Lower lobe of right lung (tissue), 2 donors: ENCODE measurements at places on chromosomes 11 and 22. TPM values are rescaled to one million over a fixed set of nuclear protein-coding genes. Genes with fewer than 3 reads are reported as not detected.

GRCh38 chr11:110318638-110319404 is 22.4 kb upstream of the RDX start:
- H3K4me3 ChIP-seq = no peak overlapping the region
- no peaks in the 10 kb centered on the region for H3K27me3 ChIP-seq
- no peaks in the 10 kb centered on the region for H3K36me3 ChIP-seq
- H3K27ac ChIP-seq = no peak overlapping the region

DNA sequence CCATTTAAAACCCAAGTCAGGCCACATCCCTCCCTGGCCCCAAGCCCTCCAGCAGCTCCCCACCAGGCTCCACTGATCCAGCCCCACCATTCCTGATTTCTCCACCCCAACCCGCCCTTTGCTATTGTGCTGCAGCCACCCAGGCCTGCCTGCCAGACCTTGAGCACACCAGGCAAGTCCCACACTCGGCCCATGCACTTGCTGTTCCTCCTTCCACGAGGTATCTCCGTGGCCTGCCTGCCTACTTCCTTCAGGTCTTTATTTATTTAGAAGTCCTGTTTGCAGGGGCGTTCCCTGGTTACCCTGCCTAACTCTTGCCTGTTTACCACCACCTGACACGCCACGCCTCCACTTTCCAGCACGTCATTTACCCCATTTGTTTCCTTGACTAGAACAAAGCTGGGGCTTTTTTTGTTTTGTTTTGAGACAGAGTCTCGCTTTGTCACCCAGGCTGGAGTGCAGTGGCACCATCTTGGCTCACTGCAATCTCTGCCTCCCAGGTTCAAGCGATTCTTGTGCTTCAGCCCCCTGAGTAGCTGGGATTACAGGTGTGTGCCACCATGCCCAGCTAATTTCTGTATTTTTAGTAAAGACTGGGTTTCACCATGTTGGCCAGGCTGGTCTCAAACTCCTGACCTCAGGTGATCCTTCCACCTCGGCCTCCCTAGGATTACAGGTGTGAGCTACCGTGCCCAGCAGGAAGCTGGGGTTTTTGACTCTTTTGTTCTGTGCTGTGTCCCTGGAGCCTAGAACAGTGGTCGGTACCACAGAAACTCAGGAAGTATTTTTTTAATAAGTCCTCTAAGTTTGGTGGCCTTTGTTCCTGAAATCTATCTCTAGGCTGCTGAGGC is 6.7 kb downstream of the CENPM start:
- H3K36me3 ChIP-seq = no peaks in the 10 kb centered on the region
- no peaks in the 10 kb centered on the region for H3K27me3 ChIP-seq
- peak overlapping the region; percentile 70 for H3K27ac ChIP-seq
- peak; percentile 66 for DNase-seq
- no peak overlapping the region for H3K4me3 ChIP-seq

DNA sequence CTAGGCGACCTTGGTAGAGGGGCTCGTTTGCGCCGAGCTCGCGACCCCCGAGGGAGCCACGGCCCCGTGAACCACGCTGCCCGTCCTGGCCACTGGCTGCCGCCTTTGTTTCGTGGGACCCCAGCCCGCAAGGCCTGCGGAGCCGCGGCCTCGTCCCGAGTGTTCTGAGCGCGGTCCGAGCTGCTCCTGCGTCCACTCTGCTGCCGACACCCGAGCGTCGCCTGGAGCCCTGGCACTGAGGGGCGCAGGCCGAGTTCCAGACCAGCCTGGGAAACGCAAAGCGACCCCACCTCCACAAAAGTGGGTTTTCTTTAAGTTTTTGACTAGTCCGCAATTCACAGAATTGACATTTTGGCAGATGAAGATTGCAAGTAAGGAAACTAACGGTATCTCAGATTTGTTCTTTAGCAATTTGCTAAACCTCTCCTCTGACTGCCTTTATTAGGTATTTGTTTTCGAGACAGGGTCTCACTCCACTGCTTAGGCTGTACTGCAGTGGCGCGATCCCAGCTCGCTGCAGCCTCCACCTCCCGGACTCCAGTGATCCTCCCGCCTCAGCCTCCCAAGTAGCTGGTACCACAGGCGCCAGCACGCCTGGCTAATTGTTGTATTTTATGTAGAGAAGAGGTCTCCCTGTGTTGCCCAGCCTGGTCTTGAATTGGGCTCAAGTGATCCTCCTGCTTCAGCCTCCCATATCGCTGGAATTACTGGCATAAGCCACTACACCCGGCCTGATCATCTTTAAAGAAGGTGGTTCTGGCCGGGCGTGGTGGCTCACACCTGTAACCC is 879 bp upstream of the RNH1 start:
- no peaks in the 10 kb centered on the region for H3K27me3 ChIP-seq
- H3K36me3 ChIP-seq = peaks cover 33% of the 10 kb centered on the region
- H3K4me3 ChIP-seq = peak overlapping the region; percentile 82
- peak overlapping the region; percentile 73 for H3K27ac ChIP-seq
- peaks cover 39% of the 10 kb centered on the region for H3K4me1 ChIP-seq

DNA sequence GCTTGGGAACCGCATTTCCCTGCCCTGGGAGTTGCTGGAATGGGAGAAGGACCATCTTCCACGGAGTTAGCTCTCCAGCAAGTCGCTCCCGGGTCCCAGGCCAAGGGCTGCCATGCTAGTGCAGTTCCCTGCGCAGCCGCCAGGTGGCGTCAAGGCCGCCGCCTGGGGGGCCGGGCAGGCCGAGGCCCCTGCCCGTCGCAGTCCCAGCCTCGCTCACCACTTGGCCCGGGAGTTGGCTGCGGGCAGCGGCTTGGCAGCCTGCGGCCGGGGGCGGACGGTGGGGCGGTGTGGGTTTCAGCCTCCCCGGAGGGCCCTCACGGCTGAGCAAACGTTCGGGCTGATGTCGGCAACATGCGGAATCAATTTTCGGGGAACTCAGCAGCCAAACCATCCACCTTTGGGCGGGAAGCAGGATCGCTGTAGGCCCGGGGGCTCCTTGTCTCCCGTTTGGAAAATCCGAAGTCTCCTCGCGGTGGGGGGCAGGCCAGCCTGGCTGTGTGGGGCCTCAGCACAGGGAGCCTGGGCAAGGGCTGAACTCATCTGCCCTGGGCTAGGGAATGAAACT is 415.1 kb downstream of the SOX6 start:
- no peak overlapping the region for H3K27ac ChIP-seq
- DNase-seq = no peak
- H3K4me3 ChIP-seq = no peak overlapping the region

- H3K36me3 ChIP-seq = no peaks in the 10 kb centered on the region
- H3K4me1 ChIP-seq = no peaks in the 10 kb centered on the region
- peaks cover 17% of the 10 kb centered on the region for H3K27me3 ChIP-seq
- DNase-seq = no peak
These were observed 316.1 kb upstream of the B3GAT1 start for GRCh38 chr11:134728186-134728585.

DNA sequence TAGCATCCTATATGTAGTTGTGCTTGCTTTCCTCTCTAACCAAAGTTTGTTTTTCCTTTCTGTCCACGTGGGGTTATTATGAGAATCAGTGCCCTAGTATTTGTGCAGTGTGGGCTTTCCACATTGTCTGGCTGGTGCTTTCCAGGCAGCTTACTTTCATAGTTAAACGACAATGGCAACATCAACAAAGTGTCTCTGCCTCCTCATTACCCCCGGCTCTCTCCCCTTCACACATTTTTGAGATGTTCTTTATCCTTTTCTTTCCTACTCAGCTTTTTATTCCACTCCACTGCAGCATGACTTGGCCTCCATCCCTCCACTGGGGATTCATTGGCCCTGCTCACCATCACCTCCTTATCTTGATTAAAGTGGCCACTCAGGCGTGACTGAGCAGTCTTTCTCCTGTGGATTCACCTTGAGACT is 19.1 kb downstream of the SPECC1L start:
- H3K4me3 ChIP-seq = no peak overlapping the region
- DNase-seq = no peak
- H3K27ac ChIP-seq = peak overlapping the region; percentile 55
- H3K27me3 ChIP-seq = no peaks in the 10 kb centered on the region

GRCh38 chr11:35404388-35404775 is 15.0 kb downstream of the SLC1A2 start:
- H3K27ac ChIP-seq = peak overlapping the region; percentile 43
- DNase-seq = peak; percentile 56
- H3K27me3 ChIP-seq = no peaks in the 10 kb centered on the region
- H3K4me1 ChIP-seq = no peaks in the 10 kb centered on the region
- no peaks in the 10 kb centered on the region for H3K36me3 ChIP-seq

GRCh38 chr11:72443016-72443415 is 8.7 kb upstream of the CLPB start:
- H3K4me1 ChIP-seq = peaks cover 11% of the 10 kb centered on the region
- no peak overlapping the region for H3K4me3 ChIP-seq
- no peaks in the 10 kb centered on the region for H3K27me3 ChIP-seq
- H3K36me3 ChIP-seq = no peaks in the 10 kb centered on the region

DNA sequence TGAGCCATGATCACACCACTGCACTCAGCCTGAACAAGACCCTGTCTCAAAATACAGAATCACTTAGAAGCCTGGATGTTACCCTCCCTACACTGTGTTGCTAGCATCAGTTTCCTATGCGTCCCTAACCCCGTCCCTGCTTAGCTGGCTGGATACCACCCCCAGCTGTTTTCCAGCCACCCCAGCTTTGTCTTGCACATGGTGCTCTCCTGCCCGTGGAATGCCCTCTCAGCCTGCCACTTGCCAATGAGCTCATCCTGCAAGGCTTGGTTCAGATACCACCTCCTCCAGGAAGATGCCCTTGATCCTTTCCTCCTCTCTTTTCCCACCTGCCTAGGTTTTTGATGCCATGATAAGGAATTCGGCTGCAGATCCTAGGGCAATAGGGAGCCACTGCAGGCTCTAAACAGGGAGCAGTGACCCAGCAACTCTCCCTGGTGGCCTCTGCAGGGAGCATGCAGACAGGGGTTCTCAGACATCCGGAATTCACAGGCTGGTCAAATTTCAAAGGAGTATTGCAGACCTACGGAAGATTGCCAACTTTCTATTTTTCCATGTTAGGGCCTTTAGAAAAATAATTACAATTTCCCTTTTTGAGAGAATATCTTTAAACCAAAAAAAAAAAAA is 52.7 kb upstream of the WNT7B start:
- no peak overlapping the region for H3K4me3 ChIP-seq
- DNase-seq = peak; percentile 12
- no peaks in the 10 kb centered on the region for H3K27me3 ChIP-seq
- no peak overlapping the region for H3K27ac ChIP-seq

DNA sequence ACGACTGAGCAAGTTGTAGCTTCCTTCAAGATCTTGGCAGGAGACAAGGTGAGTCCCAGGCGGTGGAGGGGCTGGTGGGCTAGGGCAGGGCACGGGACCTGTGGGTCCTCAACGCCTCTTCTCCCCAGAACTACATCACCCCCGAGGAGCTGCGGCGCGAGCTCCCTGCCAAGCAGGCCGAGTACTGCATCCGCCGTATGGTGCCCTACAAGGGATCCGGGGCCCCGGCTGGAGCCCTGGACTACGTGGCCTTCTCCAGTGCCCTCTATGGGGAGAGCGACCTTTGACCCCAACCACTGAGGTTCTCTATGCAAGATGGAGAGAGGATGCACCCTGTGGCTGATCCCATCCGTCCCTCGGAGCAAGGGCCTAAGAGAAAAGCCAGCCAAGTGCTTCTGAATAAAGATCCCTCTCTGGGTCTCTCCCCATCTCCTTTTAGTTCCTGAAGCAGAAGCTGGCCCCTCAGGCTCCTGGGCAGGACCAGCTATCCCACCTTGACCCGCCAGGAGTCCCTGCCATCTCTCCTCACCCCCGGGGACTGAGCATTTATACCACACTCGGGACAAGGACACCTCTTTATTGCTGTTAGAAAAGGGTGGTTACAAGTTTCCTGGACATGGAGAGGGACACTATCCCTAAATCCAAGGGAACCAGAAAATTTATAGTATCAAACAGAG is 5.4 kb downstream of the CTSF start:
- no peak overlapping the region for H3K4me3 ChIP-seq
- H3K4me1 ChIP-seq = peaks cover 18% of the 10 kb centered on the region
- DNase-seq = no peak
- H3K36me3 ChIP-seq = no peaks in the 10 kb centered on the region
- no peak overlapping the region for H3K27ac ChIP-seq

- H3K4me3 ChIP-seq = no peak overlapping the region
- H3K4me1 ChIP-seq = no peaks in the 10 kb centered on the region
- peaks cover 37% of the 10 kb centered on the region for H3K27me3 ChIP-seq
- H3K27ac ChIP-seq = no peak overlapping the region
These were observed 671.7 kb downstream of the BRD1 start for GRCh38 chr22:49155770-49156580.

DNA sequence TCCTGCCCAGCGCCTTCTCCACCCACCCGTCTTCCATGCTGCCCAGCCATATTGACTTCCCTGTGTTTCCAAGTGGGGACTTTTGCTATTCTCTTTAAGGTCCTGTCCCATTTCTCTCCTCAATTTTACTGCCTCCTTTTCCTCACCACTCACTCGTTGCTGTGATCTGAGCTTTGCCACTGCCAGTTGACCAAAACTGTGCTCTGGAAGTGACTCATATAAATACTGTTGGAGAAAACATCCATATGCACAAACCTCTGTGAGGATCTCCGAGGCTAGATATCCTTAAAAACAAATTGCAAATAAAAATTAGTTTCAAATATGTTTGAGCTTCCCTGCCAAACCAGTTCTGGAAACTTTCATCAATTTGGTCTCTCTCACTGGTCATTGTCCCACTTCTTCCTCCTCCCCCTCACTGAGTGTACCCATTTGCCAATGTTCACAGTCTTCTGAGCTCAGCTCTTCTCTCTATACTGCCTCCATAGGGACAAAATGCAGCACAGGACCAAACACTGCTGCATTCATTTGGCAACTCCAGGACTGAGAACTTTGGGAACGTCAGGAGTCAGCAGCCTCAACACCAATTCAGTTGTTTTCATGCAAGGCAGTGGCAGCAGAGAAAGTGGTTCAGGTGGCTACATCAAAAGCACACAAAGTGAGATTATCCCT is 34.0 kb upstream of the MMP13 start:
- no peaks in the 10 kb centered on the region for H3K27me3 ChIP-seq
- no peak overlapping the region for H3K27ac ChIP-seq
- no peak for DNase-seq
- no peak overlapping the region for H3K4me3 ChIP-seq
- no peaks in the 10 kb centered on the region for H3K36me3 ChIP-seq
- H3K4me1 ChIP-seq = no peaks in the 10 kb centered on the region

- DNase-seq = peak; percentile 84
- H3K27me3 ChIP-seq = peaks cover 22% of the 10 kb centered on the region
- H3K27ac ChIP-seq = peak overlapping the region; percentile 83
- H3K4me1 ChIP-seq = peaks cover 31% of the 10 kb centered on the region
- H3K4me3 ChIP-seq = peak overlapping the region; percentile 76
These were observed 744 bp downstream of the PACSIN3 start for GRCh38 chr11:47185305-47186075.

Gene FGF19
- total RNA-seq = not detected

Gene SIDT2
- 190 TPM for total RNA-seq

Gene OR52N4
- not detected for total RNA-seq

Gene RASGRP2
- total RNA-seq = 30.4 TPM

Gene POU2AF2
- not detected for total RNA-seq

Gene LRRC74B
- total RNA-seq = 3.6 TPM

Gene GSTT2B
- 7.3 TPM for total RNA-seq

Gene SRSF8
- 42.9 TPM for total RNA-seq

Gene PARVG
- 96.2 TPM for total RNA-seq

Gene SLC1A2
- total RNA-seq = 3.4 TPM

Gene APOA4
- total RNA-seq = not detected

Gene UBASH3B
- total RNA-seq = 64.7 TPM

Gene SCGB1D4
- total RNA-seq = not detected
